Astrocyte of the cerebellum (primary cell): ENCODE measurements at places on chromosomes 11 and 22.
A peak's percentile ranks its signal among the peaks of the same experiment; 100 is the strongest.

- DNase-seq: no peak
These were observed 695.3 kb downstream of the TBC1D22A start for GRCh38 chr22:47457509-47458300.

DNA sequence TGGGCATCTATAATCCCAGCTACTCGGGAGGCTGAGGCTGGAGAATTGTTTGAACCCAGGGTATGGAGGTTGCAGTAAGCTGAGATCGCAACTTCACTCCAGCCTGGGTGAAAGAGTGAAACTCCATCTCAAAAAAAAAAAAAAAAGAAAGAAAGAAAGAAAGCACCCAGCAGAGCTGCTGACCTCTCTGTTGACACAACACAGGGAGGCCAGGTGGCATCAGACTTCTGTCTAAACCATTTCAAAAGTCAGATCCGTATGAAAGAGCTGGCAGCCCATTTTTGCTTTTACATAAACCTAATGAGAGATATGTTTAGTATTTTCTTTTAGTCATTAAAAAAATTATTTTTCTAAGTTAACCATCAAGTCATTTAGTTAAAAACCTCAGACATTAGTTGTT lies 64.4 kb upstream of the RRM1 start:
- no peak for DNase-seq

DNA sequence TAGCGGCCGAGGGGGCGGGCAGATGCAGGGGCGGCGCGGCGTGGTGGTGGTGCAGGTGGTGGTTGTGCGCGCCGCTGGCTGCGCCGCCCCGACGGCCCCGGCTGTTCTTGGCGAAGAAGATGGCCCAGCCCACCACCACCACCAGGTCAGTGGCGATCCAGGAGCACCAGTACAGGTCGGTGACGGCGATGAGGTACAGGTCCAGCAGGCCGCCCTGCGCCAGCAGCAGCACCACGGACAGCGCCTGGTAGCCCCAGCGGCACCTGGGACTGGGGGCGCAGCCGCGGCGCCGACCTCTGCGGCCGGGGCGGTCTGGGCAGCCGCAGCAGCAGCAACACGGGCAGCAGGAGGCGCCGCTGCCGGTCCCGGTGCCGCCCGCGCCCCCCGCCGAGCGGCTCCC lies 879 bp downstream of the TMEM121B start:
- peak; percentile 12 for DNase-seq

DNA sequence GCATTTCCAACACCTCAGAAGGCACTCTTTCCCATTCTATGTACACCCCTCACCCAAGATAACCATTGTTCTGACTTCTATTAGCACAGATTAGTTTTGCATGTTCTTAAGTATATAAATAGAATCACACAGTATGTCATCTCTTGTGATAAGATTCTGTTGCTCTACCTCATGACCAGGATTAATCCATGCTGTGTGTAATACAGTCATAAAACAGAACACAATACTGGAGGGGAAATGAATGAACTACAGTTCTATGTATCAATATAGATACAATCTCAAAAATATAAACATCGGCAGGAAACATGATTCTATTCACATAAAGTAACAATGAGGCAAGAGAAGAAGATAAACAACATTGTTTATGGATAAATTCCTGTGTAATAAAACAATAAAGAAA lies 151.5 kb downstream of the ATG16L2 start:
- no peak for DNase-seq

DNA sequence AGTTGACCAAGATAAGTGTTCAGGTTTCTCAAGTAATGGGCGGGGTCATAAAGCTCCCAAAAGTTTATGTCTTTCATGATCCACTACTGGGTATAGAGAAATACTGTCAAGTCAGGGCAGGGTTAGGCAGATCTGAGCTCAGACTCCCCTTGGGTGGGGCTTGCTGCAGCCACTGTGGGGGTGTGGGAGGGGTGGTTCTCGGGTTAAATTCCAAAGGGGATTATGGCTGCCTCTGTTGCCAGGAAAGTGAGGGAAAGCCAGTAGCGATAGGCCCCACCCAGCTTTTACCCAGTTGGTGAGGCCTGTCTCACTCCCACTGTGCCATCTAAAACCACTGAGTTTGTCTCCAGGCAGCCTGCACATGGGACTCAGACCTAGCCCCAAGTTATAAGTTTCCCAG lies 37.8 kb downstream of the DLG2 start:
- DNase-seq: no peak
